ENCODE measurements at places on chromosomes 6 and 20.

DNA sequence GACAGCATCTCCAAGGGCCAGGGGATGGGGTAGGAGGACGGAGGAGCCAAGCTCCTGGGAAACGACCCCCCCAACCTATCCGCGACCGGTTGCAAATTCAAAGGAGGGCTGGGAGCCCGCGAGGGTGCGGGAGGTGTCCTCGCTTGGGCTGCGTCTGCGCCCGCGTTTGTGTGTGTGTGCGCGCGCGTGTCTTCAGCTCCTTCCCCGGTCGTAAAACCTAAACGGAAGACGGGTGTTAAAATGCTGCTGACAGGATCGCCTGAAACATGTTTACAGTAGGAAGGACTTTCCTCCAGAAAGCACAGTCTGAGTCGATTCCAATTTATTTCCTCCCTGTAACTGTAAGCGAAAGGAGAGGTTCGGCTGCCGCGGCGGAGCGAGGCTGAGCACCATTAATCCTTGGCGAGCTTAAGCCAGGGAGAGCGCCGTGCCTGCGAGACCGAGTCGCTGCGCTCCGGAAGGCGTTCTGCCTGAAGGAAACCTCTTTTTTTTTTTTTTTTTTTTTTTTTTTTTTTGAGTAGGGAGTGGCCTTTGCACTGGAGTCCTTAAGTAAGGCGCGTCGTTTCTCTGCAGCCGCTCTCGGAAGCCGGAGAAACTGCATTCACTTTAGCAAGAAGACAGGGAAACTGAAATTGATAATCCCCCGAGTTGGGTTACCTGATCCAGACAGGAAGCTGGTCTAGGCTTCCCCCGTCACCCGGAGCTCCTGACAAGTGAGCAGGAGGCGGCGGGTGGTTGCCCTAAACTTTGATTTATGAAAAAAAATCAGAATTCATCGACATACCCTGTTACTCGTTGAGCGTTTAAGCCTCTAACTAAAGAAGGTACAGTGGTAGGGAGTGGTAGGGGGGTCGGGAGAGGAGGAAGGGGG lies 4.8 kb upstream of the SOX4 start:
- no peak for DNase-seq

DNA sequence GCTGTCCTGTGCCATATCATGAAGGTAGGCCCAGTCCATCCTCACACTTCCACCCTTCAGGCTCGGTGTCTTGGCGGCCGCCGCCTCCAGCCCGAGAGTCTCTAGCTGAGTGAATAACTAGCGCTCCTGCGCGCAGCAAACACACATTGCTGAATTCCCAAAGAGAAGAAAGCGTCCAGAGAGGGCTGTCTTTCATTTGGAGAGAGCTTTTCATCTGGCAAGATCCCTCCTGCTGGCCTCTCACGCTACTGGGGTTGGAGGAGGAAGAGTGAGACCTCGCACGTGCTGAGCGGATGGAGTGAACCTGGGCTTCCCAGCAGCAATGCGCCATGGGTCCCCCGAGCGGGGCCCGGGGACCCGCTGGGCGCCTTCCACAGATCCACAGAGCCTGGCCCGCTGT lies 73.2 kb downstream of the NCR2 start:
- no peak for DNase-seq

- DNase-seq, result no peak
These were observed 24.6 kb upstream of the CALHM6 start for GRCh38 chr6:116436586-116436985.

- no peak for DNase-seq
These were observed 82.4 kb downstream of the MAP3K4 start for GRCh38 chr6:161073930-161074329.

GRCh38 chr6:106085692-106085983 lies 498 bp upstream of the PRDM1 start:
- DNase-seq, result no peak

- no peak for DNase-seq
These were observed 4.6 kb upstream of the OSBPL2 start for GRCh38 chr20:62233684-62234083.

- no peak for DNase-seq
These were observed 22.5 kb upstream of the LCA5 start for GRCh38 chr6:79559706-79560105.

DNA sequence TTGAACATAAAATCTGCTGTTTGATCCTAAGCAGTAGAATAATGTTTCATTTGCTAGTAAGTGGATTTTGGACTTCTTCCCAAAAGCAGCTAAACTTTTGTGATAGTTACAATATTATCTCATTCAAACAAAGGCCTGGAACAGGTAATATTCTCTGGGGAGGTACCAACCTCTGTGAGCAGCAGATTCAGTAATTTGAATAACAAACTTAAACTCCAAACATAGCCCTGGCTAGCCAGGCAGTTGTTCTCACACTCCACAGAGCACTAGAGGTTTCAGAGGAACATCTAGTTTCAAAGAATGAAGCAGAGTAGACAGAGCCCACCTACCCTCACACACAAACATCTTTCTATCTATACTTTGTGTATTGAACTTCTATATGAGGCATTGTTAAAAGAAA lies 40.9 kb downstream of the LGSN start:
- DNase-seq, result no peak

DNA sequence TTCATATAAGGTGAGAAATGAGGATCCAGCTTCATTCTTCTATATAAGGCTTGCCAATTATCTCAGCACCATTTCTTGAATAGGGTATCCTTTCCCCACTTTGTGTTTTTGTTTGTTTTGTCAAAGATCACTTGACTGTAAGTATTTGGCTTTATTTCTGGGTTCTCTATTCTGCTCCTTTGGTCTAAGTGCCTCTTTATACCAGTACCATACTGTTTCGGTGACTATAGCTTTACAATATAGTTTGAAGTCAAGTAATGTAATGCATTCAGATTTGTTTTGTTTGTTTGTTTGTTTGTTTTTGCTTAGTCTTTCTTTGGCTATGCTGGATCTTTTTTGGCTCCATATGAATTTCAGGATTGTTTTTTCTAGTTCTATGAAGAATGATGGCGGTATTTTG lies 64.6 kb downstream of the ERMARD start:
- DNase-seq, result no peak

DNA sequence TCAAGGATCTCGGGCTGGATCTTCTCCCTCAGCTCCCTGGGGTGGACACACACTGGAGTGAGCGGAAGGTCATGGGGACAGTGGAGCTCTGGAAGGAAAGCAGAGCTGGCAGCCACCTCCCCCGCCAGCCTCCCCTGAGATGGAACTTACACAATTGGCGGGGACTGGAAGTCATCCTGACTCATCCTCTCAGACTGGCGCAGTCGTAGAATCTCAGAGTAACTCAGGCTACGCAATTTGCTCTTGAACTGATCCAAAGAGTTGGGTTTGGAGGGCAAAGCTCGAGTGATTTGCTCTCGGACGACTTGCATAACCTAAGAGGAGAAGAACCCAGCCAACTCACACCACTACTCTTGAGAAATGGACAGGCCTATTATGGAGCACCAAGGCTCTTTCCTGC lies 34.8 kb downstream of the ELMO2 start:
- no peak for DNase-seq

GRCh38 chr6:168192195-168192900 lies 113.3 kb upstream of the FRMD1 start:
- DNase-seq, result no peak

- DNase-seq, result no peak
These were observed 148.1 kb upstream of the HDAC2 start for GRCh38 chr6:114119056-114119455.

DNA sequence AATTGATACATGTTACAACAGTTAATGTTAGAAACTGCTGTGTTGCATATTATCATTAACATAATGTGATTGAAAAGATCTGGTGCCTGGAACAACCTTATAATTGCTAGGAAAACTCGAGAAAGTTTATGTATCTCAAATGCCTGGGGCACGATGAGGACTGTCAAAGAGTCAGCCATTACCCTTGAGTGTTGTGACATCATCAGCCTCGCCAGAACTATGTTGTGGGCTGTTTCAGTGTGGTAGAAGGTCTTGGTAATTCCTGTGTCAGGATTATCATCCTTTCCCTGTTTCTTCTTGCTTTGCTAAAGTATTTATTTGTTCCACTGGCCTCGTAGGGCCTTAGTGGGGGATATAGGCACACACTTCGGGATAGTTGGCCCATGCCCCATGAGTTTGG lies 185.1 kb downstream of the DTNBP1 start:
- DNase-seq, result no peak

DNA sequence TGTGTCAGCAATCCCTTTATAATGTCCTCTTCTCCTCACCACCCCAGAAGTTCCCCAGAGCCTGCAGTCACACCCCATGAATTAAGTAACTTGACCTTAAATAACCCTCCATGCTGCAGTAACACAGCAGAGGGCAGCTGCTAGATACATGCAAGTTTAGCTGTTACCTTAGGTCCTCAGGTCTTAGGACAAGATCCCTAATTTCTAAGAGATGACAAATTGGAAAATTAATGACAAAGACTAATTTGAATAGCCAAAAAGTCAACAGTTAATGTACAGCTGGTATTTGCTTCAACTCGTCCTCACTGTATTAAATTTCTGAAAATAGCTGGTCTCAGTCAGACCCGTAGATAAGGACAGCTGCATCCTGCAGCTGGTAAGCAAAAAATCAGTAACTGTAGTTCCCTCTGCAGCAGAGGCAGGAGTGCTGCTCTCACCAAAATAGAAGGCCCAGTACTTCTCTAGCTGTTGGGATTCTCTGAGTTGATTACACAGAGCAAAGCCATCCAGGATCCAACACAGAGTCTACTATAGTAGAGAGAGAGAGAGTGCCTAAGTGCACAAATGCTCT lies 62.4 kb downstream of the TNFRSF21 start:
- no peak for DNase-seq

- DNase-seq, result no peak
These were observed 115.4 kb upstream of the DST start for GRCh38 chr6:56758120-56758519.

DNA sequence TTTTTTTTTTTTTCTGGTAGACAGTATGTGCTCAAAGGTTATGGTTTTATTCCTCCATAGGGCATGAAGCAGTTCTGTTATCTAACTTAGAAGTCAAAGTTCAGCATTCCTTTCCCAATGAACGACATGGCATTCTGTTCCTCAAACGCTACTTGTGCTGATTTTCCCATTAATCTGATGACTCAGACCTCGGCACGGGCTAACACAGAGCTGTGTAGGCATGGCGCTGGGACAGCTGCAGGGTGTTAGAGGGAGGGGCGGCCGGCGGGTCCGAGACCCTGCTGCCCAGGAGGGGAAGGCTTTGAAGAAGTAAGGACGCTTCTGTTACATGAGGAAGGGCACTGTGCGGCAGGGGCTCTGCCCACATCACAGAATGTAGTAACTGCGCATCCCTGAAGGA lies 93.6 kb upstream of the AGPAT4 start:
- DNase-seq, result no peak

GRCh38 chr6:11625302-11625701 lies 87.8 kb downstream of the TMEM170B start:
- no peak for DNase-seq

GRCh38 chr6:125393449-125393858 lies 91.7 kb upstream of the HDDC2 start:
- no peak for DNase-seq

- DNase-seq, result no peak
These were observed 220.3 kb upstream of the SNX9 start for GRCh38 chr6:157602521-157603295.

DNA sequence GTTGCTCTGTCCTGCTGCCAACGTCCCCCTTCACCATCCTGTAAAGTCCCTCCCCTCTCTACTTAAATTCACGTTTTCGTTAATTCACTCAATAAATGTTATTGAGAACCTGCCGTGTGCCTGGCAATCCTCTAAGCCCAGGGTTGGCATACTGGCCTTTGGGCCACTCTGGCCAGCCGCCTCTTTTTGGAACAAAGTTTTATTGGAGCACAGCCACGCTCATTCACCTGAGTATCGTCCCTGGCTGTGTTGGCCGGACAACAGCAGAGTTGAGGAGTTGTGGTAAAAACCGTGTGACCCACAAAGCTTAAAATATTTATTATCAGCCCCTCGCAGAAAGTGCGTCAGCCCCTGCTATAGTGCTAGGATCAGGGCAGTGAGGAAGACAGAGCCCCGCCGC lies 54.7 kb upstream of the TMEM181 start:
- DNase-seq, result no peak

GRCh38 chr6:68876792-68877493 lies 241.9 kb downstream of the ADGRB3 start:
- DNase-seq, result no peak

DNA sequence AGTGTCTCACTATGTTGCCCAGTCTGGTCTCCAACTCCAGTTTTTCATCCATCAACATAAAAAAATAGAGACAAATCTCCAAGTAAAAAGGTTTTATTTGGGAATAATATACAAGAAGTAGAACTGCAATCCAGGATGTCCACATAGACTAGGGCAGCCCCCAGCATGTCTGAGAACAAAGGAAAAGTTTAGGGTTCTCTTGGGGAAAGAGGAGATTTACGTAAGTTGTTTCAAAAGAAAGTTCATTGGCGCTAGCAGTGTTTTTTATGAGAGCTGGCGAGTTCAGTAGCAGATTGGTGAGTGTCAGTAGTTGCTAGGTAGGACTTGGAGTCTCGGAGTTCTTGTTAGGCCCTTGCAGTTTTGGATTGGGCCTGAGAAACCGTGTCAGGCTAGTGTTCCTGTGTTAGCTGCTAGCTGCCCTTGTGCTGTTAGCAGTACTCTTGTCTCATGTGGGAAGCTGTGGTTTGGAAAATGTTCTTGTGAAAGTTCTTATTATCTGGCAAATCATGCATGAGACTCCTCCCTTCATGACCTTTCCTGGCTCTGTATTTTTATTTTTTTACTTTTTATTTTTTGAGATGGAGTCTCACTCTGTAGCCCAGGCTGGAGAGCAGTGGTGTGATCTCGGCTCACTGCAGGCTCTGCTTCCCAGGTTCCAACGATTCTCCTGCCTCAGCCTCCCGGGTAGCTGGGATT lies 24.7 kb downstream of the TTLL9 start:
- DNase-seq, result no peak

- DNase-seq, result no peak
These were observed 110.4 kb downstream of the PLCB4 start for GRCh38 chr20:9179193-9179802.

DNA sequence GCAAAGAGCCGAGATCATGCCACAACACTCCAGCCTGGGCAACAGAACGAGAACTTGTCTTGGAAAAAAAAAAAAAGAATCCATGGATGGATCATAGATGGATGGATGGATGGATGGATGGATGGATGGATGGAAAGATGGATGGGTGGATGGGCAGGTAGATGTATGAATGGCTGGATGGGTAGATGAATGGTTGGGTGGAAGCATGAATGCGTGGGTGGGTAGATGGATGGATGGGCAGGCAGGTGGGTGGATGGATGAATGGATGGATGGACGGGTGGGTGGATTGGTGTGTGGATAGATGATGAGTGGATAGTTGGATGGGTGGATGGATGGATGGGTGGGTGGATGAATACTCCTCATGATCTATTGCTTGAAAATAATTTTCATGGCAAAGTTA lies 1.4 kb downstream of the JPH2 start:
- no peak for DNase-seq

- no peak for DNase-seq
These were observed 7.9 kb downstream of the IGF2R start for GRCh38 chr6:159976686-159977254.

GRCh38 chr6:66210964-66211363 lies 503.9 kb upstream of the EYS start:
- no peak for DNase-seq

GRCh38 chr6:31479151-31479932 lies 18.6 kb upstream of the MICB start:
- DNase-seq, result no peak
